ENCODE measurements at places on chromosomes 6 and 20.
A peak's percentile ranks its signal among the peaks of the same experiment; 100 is the strongest.

- no peak for DNase-seq
These were observed 133.7 kb downstream of the EDN1 start for GRCh38 chr6:12423832-12424231.

DNA sequence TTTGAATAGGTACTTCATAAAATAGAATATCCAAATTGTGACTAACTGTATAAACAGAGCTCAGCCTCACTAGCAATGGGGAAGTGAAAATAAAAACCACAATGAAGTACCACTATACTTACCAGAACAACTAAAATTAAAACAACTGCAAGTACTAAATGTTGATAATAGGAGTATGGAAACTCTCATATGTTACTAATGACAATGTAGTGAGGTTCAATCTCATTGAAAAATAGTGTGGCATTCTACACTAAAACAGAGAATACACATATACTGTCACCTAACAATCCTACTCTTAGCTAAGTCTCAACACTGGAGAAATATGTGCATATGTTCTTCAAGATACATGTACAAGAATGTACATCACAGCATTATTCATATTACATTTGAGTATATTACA, 132.0 kb upstream of the CARMIL1 start:
- DNase-seq, result no peak

DNA sequence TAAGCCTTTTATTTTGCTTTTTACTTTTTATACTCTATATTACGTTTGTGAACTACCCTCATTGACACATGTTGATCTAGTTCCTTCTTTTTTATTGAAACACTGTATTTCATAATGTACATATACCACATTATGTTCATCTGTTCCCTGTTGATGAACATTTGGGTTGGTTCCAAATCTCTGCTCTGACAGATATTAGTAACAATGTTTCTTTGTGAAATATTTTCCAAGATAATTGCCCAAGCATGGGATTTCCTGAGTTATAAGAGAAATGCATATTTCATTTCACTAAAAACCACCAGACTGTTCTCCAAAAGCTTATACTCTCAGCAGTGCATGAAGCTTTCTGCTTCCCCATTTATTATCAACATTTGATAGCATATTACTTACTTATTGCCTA, 44.2 kb upstream of the TNFRSF21 start:
- no peak for DNase-seq

- DNase-seq, result no peak
These were observed 71.4 kb upstream of the PBOV1 start for GRCh38 chr6:138289739-138290138.

DNA sequence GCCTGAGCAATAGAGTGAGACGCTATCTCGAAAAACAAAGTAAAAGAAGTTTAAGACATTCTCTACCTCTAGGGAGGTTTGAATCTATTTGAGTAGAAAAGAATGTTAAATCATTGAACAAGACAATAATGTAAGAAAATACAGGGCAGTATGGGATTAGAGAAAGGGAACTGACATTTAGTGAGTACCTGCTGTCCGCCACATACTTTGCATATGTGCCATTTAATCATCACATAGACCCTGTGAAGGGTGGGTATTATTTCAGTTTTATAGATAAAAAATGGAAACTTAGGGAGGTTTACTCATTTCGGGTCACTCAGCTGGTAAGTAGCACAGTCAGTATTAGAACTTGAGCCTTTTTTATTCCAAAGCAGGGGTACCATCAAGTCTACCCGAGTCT, 31.4 kb downstream of the STK4 start:
- no peak for DNase-seq

DNA sequence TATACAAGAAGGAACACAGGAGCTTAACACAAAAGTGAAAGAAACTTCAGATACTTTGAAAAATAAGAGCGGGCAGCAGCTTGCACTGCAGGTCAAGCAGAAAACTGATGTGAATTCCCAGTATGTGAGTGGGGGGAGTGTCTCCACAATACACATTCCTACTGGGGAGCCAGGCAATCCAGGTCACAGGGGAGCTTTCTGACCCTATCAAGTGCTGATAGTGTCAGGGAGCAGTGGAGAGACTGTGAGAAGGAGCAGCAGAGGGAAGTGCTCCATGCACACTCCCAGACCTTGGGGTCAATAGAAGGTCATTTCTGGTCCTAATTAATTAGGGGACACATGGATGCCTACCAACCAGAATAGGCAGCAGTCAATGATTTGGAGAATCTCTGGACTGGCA, 59.4 kb downstream of the PDSS2 start:
- DNase-seq, result no peak

- DNase-seq, result no peak
These were observed 115.3 kb downstream of the CD83 start for GRCh38 chr6:14232889-14233288.

GRCh38 chr6:62652692-62653328, 366.8 kb upstream of the KHDRBS2 start:
- no peak for DNase-seq

GRCh38 chr20:2178318-2179232, 76.9 kb downstream of the STK35 start:
- DNase-seq, result no peak

DNA sequence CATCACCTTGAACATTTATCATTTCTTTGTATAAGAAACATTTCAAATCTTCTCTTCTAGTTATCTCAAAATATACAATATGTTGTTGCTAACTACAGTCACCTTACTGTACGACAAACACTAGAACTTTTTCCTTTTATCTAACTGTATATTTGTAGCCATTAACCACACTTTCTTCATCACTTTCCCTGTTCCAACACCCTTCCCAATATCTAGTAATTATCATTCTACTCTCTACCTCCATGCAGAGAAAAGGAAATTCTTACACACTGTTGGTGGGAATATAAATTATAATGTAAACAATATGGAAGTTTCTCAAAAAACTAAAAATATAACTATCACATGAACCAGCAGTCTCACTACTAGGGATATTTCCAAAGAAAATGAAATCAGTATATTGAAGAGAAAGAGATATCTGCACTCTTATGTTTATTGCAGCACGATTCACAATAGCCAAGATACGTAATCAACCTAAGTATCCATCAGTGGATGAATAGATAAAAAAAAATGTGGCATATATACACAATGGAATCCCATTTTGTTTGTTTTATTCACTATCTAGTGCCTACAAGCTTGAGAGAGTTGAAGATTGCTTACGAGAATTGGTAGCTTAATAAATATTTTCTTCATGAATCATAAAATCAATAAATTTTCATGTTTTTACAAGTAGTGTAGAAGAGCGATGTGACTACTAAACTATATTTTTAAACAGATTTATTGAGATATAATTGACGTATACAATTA, 2.4 kb downstream of the RHAG start:
- no peak for DNase-seq

- no peak for DNase-seq
These were observed 14.3 kb downstream of the SULF2 start for GRCh38 chr20:47770935-47771334.

DNA sequence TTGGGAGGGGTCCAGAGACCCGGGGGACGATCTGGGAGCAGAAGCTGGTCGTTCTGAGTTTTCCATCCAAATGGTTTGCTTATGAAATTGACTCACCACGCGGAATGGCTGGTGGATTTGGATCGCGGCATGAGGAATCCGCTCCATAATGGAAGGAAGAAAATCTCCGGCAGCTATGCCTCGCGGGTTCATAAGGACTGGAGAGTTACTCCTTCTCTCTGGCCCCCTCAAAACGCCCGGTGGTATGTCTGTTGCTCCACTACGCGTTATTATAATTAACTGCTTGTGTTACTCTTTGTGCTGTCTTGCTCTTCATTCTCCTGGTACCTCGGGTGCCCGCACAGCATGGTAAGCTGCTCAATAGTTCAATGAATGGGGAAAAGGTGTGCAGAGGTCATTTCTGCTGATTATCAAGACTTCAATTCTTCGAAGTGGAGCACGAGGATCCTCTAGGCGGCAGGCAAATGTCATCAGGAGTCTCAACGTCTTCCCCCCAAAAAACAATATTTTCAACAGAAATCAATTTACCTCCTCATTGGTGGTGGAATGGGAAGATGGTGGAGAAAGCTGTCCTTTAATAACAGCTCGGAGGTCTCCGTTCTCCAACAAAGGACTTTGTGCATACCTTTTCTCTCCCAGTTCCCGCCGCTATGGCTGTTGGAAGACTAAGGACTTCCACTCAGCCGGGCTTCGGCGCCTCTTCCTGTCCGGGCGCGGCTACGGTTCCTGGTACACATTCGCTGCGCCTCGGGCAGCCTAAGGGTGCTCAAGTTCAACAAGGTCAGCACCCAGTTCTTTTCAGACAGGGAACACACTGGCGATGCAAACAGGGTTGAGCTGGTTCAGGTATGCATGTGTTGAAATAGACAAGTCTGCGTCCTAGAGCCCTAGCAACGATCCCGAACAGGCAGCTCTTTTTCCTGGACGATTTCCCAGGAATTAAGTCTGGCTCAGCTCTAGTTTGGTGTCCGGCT, 9.2 kb upstream of the PRSS16 start:
- DNase-seq, result no peak

GRCh38 chr6:32234934-32235333, 11.1 kb upstream of the NOTCH4 start:
- DNase-seq, result no peak

GRCh38 chr20:3307725-3308124, 68.7 kb upstream of the SLC4A11 start:
- no peak for DNase-seq

DNA sequence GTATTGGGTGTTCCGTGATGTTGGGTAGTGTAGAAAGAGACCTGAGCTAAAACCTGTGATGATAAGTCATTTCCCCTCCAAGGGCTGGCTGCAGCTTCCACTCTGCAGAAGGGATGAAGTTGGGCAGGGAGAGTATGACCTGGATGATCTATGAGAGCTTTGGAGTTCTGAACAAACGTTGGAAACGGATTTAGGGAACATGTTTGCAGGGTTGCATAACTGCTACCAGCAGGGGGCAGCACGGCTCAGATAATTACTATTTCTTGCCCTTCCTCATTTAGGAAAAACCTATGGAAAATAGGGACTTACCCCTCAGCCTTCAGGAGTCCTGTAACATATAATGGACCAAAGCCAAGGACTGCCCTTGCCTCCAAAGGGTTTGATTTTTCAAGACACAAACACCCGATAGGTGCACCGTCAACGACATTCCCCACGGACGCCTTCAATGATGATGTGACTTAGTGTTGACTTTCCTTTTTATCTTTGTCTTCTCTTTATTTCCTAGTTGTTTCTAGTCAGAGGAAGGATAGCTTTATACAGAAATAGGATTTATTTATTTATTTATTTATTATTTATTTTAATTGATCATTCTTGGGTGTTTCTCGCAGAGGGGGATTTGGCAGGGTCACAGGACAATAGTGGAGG, 164.9 kb upstream of the SASH1 start:
- DNase-seq, result no peak

DNA sequence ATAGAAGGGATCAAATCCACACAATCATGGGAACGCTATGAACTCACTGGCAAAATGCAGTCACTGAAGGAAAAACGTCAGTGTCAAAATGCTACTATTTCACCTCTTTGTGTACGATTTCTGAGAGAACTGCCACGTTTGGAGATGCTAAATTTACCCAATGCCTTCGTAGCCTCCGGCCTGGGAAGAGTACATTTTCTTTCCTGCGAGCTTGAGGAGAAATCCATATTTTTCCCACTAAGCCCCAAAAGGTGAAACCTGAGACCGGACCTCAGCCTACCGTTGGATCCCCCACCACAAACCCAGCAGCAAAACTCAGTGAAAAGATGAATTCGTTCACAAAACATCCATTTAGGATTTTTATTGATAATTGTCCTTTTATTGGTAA, 131.7 kb downstream of the GPX5 start:
- no peak for DNase-seq

DNA sequence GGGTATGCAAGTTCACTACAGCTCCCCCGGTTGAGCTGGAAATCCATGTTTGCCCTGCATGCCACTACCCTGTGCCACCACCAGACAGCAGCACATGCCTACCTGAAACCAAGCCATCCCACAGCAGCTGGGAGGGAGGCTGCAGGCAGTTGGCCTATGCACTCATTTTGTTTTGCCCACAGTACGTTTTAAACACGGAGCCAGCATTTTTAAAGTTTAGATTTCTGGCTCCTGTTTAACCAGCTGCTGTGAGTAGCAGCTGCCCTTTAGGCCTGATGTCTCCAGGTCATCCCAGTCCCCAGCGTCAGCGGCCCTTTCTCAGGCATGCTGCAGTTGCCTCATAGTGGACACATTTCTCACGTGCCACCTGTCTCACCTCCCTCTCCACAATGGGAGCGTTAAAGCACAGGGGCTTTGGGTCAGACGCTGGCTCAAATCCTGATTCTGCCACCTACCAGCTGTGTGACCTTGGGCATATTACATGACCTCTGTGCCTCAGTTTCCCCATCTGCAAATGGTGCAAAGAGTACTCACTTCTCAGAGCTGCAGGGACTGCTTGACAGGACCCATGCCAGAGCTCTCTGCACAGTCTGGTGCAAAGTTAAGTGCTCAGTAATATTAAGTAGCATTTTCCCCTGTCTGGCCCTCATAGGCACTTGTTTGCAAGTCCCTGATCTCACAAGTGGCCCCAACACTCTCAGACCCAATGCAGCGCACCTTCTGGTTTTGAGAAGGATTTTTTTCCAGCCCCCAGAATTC, 8.2 kb upstream of the UBE2V1 start:
- DNase-seq, result peak; percentile 61

- no peak for DNase-seq
These were observed 46.8 kb upstream of the STX16 start for GRCh38 chr20:58604128-58604881.

DNA sequence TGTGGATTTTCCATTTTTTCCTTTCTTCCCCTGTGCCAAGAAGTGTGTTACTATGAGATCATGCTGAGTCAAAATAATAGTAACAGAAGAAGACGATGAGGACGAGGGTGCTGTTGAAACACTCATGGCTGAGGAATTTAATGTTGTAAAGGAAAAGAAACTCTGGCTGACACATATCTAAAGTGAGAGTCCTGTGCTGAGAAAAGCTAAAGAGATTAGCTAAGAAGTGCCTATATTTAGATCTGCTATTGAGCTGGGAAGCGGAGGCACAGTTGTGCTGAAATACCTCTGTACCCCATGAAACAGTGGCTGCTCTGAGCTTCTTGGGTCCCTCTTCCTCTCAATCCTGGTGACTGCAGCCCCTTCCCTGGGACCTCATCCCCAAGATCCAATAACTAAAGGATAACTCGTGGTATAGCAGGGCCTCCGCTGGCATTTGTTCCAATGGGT, 1.1 kb upstream of the SYTL3 start:
- DNase-seq, result no peak

GRCh38 chr6:3007571-3007970, 7.9 kb downstream of the NQO2 start:
- no peak for DNase-seq

Data from CD4-positive, alpha-beta T cell treated with Interleukin-4 for 4 hours (primary cell).